ENCODE measurements at places on chromosomes 12 and 14.

DNA sequence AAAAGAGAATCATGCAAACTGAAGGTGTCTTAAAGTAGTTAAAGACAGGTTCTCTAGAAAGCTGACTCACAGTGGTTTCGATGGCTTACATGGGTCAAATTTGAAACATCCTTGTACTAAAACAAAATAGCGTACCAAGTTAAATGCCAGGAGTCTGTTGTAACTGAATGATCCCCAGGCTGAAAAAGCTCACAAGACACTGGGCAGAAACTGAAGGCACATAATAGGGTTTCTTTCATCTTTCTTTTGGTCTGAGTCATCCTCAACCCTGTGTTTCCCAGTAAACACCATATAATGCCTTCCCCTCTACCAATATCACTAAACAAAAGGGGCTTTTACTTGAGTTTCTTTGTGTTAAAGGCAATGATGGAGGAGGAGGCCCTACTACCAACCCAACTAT lies 12.8 kb downstream of the ZFYVE1 start:
- DNase-seq, result no peak

GRCh38 chr14:50812180-50812579 lies 18.8 kb downstream of the NIN start:
- DNase-seq, result no peak

DNA sequence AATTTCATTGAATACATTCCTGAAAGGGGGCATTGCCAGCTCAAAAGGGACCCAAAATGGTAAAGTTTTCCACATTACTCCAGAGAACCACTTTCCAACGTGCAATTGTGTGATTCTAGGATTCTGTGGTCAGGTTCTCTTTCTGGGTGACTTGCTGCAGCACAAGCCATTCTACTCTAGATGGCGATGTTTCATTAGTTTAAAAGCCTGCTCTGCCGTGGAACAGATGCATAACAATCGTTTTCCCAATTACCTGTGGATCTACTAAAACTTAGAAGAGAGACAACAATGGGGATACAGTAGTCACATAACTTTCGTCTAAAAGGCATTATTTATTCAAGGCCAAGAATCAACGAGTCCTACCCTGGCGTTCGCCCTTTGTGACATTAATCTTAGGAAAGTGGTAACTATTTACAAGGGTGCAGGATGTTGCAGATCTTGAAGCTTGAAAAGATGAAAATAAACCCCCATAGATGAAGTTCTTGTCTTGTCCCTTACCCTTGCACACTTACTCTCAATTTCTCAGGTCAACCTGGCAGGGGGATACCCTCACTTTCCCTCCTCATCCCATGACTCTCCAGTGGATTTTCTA lies 400.9 kb downstream of the SNAPC1 start:
- DNase-seq, result peak; percentile 90

DNA sequence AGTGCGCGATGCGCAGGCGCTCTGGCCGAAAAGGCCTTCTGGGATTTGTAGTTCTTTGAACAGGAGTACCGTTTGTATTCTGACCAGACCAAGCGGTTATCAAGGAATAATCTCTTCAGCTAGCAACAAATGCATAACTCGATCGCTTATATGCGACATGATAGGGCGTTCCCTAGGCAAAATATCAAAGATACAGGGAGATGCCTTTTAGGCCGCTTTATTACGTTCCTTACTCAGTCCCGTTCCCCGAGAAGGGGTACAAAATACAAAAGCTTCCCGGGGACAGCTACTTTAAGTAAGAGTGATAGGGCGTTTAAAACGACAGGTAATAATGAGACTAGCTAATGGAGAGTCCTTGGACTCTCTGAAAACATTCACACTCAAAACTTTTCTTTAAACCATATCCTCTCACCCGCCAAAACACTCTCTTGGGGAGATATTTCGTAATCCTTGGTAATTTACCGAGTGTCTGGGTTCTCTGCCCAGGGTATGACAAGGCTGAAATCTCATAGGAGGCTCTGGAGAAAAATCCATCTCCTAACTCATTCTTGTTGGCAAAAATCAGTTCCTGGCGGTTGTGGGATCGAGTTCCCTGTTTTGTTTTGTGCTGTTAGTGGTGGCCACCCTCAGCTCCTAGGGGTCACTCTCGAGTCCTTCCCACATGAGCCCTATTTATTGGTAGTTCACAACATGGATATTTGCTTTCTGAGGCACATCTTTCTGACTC lies 412 bp upstream of the SNW1 start:
- peak; percentile 37 for DNase-seq

DNA sequence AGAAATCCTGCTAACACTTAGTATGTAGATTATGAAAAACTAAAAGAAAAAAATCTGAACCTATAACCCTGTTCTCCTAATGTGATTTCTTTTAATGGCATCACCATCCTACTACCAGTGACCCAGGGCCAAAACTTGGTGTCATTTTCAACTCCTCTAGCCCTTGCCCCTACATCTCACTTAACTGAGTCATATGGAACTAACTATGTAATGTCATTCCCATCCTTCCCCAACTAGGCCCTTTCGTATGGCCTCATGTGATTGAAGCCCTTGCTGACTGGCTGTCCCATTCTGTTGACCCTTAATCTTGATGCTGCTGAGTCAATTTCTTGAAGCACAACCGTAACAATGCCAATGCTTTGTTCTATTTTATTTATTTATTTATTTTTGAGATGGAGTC lies 7.6 kb downstream of the DMAC2L start:
- no peak for DNase-seq

DNA sequence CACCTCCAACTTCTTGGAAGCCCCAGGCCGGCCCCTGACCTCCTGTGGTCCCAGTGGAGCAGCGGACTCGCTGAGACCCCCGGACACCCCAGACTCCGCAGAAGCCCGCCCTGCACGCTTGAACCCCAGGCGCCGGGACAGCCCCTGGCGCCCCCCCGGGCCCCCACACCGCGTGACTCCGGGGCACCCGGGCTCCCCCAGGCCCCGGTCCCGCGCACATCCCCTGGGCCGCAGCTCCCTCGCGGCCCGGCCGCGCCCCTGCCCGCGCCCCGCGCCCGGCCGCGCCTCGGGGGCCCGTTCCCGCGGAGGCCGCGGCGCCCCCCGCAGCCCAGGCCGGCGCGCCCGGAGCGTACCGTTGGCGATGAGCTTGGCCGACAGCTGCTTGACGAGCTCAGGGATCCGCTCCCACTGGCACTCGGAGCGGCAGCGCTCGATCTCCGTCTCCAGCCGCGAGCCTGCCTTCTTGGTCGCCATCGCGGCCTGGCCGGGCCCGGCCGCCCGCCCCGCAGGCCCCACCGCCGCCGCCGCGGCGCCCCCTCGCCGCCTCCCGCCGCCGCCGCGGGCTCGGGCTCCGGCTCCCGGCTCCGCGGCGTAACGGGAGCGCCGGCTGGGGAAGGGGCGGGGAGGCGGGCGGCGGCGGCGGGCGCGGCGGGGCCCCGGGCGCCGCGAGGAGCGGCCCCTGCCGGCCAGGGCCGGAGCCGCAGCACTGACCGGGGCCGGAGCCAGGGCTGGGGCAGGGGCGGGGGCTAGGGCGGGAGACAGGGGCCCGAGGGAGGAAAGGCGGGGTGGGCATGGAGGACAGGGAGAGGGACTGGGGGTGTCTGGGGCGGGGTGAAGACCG lies at the start of gene TTC7B:
Gene TTC7B, minus strand, starts transcription at position 609 of the 841 bp plus-strand sequence. Its CDS starts 135 bp downstream, at position 474.
- DNase-seq, result peak; percentile 76

- DNase-seq, result no peak
Observed at GRCh38 chr14:29892327-29892726, 35.3 kb downstream of the PRKD1 start.

DNA sequence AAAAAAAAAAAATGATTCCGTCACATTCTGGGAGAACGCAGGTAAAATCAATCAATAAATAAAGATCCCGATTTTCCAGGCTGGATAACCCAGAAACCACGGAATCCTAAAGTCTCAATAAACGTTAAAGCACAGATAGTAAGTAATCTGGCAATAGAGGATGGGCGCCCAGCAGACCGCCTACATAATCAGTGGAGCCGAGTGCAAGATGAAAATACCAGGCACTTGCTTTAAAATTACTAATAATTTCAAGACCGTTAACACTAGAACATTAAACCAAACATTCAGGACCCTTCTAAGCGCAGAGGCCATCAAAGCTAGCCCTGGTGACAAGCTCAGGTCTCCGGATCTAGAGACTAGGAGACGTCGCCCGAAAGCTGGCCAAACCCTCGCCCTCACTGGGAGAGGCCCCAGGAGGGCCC lies 1.2 kb upstream of the DCAF11 start:
- DNase-seq, result no peak

All from HTR-8/SVneo (cell line).